Left cardiac atrium (tissue), 4 donors: ENCODE measurements at places on chromosomes 16 and 17. TPM values are rescaled to one million over a fixed set of nuclear protein-coding genes. Genes with fewer than 3 reads are reported as not detected.

Gene EME1
- 0.24 TPM for total RNA-seq

Gene VTN
- total RNA-seq, result 24.3 TPM

Gene CTRB2
- not detected for total RNA-seq

Gene TAT
- total RNA-seq, result not detected

Gene TBC1D3H
- total RNA-seq, result not detected

Gene CIITA
- total RNA-seq, result 9.9 TPM

Gene TRIM47
- total RNA-seq, result 25.3 TPM
